ENCODE measurements at places on chromosomes 16 and 17.

GRCh38 chr17:72592242-72592966 lies 471.6 kb downstream of the SOX9 start:
- DNase-seq, result peak; percentile 54

DNA sequence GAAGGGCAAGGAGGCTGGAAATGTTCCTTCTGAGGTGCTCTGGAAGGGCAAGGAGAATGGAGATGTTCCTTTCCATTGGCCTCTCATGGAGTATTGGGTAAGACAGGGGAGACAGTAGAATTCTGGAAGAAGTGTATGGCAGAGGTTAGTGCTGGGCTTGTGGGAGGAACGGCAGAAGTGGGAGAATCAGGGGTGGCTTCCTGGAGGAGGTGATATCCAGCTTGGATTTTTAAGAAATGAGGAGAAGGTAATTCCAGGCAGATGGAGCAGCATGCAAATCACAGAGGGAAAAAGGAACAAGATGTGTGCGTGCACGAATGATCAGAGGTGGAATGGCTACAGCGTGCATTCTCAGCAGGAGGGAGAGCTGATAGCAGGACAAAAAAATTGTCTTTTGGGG lies 45.1 kb upstream of the ASIC2 start:
- no peak for DNase-seq

- DNase-seq, result no peak
Measured at GRCh38 chr17:76003915-76004314, 3.3 kb downstream of the CDK3 start.

DNA sequence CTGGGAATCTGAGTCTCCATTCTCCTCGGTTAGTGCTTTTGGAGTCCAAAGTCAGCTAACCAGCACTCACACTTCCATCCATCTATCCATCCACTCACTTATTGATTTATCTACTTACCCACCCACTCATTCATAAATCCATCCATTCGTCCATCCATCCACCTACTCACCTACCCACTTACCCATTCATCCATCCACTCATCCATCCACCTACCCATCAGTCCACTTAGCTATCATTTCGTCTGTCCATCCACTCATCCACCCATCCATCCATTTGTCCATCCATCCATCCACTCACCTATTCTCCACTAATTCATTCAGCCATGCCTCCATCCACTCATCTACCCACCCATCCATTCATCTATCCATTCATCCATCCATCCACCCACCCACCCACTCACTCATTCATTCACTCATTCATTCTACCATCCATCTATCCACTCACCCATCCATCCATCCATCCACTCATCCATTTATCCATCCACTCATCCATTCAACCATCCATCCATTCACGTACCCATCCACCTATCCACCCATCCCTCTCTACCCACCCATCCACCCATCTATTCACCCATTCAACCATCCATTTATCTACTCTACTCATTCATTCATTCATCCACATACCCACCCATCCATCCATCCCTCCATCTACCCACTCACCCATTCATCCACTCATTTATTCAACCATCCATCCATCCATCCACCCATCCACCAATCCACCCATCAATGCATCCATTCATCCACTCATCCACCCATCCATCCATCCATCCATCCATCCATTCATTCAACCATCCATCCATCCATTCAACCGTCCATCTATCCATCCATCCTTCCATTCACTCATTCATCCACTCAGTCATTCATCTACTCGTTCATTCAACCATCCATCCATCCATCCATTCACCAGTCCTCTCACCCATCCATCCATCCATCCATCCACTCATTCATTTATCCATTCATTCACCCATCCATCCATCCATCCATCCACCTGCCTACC lies 26.1 kb downstream of the NLRC3 start:
- no peak for DNase-seq

GRCh38 chr17:3802461-3803307 lies 1.7 kb upstream of the ITGAE start:
- DNase-seq, result no peak

DNA sequence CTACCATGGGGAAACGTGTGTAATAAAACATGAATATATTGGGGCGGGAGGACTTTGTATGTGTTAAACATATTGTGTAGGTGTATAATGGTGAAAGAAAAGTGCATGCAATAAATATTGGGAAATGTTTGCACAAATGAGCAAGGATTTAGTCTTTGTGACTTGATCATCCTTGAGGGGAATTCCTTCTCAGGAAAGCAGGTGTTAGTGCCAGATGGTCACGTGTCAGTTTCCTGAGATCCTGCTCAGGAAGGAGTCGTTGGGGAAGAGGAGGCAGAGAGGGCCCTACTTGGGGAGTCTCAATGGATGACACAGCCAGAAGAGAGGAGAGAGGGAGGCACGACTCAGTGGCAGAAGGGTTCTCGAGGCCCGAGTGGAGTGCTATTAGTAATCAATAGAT lies 53.2 kb downstream of the MSI2 start:
- no peak for DNase-seq

DNA sequence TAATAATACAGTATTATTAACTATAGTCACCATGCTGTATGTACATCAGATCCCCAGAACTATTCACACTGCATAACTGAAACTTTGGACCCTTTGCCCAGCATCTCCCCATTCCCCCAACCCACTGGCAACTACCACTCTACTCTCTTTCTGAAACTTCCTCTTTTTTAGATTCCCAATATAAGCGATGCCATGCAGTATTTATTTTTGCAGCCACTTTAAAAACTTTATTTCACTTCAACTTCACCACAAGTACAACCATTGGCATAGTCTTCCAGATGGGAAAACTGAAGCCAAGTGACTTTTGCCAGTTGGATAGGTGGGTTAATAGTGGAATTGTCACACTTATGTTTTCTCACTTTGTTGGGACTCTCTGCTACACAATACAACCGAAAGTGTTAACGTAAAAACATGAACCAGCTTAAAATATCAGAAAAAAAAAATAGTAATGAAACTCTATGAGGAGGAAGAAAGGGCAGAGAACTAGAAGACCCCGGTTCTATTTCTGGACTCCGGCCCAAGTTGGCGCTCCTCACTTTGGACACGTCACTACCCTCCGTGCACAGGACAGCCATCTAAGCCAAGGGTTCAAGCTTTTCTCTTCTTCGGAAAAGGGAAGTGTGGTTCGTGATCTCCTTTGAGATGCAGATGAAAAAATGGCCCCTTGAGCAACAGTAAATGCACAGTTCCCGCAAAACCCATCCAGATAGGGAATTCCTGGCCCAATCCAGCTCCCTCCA lies 743 bp downstream of the SHCBP1 start:
- DNase-seq, result no peak

- no peak for DNase-seq
Measured at GRCh38 chr16:16159662-16160061, 63.6 kb downstream of the ABCC6 start.

DNA sequence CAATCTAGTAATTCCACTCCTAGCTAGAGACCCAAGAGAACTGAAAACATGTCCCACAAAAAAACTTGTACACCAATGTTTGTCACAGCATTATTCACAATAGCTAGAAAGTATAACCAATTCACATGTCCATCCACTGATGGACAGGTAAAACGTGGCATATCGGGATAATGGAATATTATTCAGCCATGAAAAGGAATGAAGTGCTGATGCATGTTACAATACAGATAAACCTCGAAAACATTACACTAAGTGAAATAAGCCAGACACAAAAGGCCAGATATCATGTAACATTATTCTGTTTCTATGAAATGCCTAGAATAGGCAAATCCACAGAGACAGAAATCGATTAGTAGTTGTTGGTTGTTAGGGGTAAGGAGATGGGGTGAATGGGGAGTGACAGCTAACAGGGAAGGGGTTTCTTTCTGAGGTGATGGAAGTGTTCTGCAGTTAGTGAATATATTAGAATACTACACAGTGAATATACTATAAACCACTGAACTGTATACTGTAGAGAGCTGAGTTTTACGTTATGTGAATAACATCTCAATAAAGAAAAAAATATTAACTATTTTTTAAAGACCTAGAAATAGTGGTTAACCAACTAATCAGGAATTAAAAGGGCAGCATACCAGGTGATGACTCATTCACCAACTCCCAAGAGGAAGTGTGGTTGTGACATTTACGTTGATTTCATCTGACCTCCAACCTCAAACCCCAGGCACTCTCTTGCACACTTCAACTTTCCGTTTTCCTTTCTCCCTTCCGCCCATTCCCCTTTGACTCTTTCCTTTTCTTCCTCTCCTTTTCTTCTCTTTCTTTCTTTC lies 48.6 kb downstream of the GAS7 start:
- DNase-seq, result no peak

GRCh38 chr17:55731586-55732250 lies 9.1 kb upstream of the TMEM100 start:
- no peak for DNase-seq

DNA sequence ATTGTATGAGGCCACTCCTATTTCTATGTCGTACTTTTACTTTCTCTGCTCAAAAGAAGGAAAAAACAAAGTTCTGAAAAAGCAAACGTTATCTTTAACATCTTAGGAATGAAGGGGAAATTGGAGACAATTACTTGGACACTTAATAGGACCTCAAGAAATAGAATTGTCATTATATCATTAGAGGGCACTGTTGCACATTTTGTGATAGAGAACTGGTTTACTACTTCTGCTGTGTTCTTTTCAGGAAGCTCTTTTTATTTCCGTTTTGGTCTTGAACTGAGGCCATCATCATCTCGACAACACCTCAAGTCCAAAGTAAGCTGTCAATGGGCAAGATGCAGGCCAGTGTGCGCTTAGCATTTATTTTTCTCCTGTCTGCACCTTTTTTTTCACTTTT lies 14.6 kb downstream of the COG4 start:
- no peak for DNase-seq

- no peak for DNase-seq
Measured at GRCh38 chr16:16059895-16060590, 110.6 kb downstream of the ABCC1 start.

GRCh38 chr17:51322390-51323029 lies 62.2 kb downstream of the UTP18 start:
- DNase-seq, result no peak

DNA sequence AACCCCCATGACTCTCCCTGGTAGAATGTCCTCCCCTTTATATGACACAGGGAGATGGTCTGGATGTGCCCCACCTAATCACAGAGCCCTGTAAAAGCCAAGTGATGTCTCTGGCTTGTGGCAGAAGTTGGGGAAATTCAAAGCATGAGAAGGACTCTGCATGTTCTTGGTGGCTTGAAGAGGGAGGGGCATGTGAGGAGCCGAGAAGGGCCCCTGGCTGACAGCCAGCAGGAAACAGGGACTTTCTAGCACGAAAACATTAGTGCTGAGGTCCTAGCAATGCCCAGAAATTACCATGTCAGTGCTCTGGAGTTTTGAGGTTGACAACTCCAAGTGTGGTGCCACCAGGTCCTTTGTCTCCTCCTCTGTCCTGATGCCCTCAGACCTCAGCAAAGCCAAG lies 75.9 kb downstream of the USP22 start:
- DNase-seq, result no peak
